ENCODE measurements at places on chromosomes 2 and 18.

DNA sequence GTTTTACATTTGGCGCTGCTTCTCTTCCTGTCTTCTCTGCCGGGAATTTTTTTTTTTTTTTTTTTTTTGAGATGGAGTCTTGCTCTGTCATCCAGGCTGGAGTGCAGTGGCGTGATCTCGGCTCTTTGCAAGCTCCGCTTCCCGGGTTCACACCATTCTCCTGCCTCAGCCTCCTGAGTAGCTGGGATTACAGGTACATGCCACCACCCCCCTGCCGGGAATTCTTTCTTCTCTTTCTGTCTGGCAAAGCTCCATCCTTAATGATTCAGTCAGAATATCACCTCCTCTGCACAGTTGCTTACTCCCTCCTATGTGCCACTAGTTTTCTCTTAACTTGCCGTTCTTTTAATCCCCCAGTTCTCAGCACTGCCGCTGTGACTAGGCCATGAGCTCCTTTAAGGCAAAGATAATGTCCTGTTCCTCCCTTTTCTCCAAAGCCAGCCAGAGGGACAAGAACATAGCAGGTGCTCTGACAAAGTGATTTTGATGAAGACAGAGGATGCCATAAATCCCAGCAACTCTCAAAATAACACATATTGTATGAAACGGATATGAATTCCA, 112.1 kb upstream of the LRATD1 start:
- no peak for DNase-seq

GRCh38 chr18:892316-892715, 12.4 kb upstream of the ADCYAP1 start:
- DNase-seq: no peak

DNA sequence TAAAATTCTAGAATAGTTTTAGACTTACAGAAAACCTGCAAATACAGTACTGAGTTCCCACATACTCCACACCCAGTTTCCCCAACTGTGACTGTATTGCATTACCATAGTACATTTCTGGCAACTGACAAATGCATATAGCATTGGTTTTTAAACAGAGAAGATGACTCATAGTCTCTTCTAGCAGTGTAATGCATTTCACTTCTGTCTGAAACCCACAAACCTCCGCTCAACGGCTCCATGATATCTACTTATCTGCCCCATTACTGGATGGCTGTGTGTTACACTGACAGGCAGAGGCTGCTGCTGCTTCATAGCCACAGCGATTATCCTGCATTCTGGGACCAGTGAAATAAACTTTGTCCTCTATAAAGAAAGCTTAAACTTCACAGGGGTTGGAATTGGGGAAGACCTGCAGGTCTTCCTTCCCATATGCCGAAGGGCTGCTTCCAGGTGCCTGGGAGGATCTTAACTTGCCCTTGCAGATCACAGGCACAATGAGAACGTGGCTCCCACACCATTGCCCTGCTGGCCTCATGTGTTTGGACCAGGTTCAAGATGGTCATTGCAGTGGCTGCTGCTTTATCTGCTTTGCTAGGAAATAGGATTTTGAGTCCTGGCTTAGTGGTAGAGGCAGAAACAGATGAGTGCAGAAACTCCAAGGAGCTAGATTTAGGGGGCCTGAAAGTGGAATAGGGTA, 742.6 kb upstream of the HS6ST1 start:
- peak; percentile 14 for DNase-seq

DNA sequence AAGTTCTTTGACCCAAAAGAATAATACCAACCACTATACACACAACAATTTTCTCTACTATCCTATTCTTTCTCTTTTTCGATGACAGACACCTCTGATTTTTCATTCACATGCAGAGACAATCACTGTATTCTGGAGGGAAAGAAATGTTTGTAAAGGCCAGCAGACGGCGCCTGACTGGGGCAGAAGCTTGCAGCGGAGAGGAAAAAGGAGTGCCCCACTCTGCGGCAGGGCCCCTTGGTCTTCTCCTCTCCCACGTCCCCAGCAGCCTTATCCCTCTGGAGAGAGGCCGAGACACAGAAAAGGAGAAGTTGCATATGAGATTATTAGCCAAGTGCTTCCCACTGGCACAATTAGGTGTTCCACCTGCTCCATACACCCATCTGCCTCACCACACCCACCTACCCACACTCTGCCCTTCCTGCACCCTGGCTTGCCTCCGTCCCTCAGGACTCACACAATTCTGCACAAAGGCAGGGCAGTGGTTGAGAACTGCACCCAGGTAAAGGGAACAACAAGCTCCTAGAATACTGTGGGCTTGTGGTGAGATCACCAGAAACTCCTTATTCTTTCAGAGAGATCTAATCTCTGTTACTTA, 687.3 kb downstream of the NRXN1 start:
- DNase-seq: no peak

GRCh38 chr2:28268386-28268785, 124.3 kb upstream of the FOSL2 start:
- DNase-seq: no peak

GRCh38 chr2:74741629-74742028, 87.6 kb downstream of the SEMA4F start:
- no peak for DNase-seq

DNA sequence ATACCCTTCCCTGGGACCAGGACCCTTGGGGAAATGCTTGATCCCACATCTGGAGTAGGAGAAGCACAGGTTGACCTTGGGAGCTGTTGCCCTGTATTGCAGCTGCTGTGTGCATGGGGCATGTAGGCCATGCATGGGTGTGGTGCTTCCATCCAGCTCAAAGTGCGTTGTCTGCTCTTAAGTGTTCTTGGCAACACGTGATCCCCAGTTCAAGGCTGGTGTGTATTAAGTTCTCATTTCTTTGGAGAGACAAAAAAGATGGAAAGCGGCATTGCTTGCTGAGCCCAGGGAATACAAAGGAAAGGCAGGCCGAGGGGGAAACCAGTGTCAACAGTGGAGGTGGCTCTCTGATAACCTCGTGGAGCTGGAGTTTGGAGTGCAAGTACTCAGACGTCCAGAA, 110.7 kb downstream of the RTP5 start:
- DNase-seq: no peak

DNA sequence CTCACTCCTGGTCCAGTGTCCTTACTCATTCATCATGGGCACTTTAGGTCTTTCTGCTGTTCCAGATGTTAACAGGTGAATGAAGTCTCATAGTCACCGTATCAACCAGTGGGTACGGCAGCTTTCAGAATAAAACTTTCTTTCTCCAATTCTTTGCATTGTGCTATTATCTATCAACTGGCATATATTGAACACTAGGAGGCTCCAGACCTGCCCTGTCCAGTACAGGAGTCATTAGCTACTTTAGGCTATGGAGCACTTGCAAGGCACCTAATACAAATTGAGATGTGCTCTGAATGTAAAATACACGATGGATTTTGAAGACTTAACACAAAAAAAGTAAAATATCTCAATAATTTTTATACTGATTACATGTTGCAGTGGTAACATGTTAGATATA, 43.2 kb upstream of the NEB start:
- DNase-seq: no peak

GRCh38 chr2:127101756-127102477, 5.0 kb downstream of the BIN1 start:
- DNase-seq: no peak

Data from AG04449 (cell line).